Left kidney (tissue), 8 donors: ENCODE measurements at places on chromosomes 4 and X. TPM values are rescaled to one million over a fixed set of nuclear protein-coding genes. Genes with fewer than 3 reads are reported as not detected.

The NPFFR2 gene
- polyA plus RNA-seq, result 0.93 TPM

- DNase-seq, result no peak
Measured at GRCh38 chr4:183053681-183054080, 45.4 kb upstream of the WWC2 start.

DNA sequence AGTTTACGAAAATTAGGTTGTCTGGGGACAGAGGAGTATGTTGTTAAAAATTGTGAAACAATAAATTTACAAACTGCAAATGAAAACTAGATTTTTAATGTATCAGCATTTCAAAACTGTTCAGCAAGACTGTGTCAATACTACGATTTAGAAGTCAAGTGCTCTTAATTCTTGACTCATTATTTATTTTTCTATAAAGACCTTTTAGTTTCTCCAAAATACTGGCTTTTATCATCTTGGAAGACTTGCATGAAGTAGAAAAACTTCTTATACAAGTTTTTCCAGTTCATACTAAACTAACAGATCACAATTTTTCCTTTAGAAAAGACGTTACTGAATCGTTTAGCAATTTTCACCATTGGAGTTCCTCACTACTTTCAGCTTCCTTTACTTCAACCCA lies 231.4 kb downstream of the PPP3CA start:
- no peak for DNase-seq

GRCh38 chr4:142474398-142475087 lies 371.6 kb downstream of the INPP4B start:
- DNase-seq, result no peak

- no peak for DNase-seq
Measured at GRCh38 chrX:1902901-1903235, 288.0 kb downstream of the ASMT start.

The SNCA gene
- polyA plus RNA-seq, result 53.9 TPM

DNA sequence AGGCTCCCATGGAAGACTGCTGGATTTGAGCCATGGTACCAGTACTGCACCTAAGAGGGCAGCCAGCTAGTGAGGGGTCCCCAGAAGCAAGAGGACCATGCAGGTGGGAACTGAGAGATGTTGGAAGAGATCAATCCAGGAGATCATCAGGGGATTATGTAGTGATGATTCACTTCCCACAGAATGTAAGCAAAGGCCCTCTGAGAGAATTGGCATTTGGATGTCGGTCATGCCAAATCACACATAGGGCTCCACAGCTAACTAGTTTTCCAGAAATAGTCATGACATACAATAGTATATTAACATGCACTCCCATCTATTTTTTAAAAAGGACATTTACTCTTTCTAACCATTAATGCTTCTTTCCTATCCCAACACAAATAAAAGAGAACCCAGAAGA lies 112.5 kb downstream of the RASGEF1B start:
- DNase-seq, result no peak

DNA sequence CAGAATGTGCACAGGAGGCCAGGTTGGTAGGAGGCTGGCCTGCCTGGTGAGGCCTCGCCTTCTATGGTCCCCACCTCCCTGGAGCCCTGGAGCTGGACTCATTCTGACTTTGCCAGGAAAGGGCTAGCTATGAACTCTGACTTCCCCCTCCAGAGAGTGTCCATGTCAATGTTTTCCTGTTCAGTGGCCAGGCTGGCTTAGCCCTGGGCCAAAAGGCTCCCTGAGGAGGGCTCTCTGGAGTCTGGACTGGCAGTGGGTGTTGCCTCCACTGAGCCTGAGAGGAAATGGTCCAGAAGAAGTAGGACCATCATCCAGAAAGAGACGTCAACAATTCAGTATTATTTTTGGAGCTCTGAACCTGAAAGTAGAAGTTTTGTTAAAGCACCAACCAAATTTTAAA lies 178.7 kb downstream of the CHIC2 start:
- DNase-seq, result no peak

The CPEB2 gene
- 21.2 TPM for polyA plus RNA-seq

The PCDH19 gene
- polyA plus RNA-seq, result 2.2 TPM

The SLC6A8 gene
- 56.6 TPM for polyA plus RNA-seq

DNA sequence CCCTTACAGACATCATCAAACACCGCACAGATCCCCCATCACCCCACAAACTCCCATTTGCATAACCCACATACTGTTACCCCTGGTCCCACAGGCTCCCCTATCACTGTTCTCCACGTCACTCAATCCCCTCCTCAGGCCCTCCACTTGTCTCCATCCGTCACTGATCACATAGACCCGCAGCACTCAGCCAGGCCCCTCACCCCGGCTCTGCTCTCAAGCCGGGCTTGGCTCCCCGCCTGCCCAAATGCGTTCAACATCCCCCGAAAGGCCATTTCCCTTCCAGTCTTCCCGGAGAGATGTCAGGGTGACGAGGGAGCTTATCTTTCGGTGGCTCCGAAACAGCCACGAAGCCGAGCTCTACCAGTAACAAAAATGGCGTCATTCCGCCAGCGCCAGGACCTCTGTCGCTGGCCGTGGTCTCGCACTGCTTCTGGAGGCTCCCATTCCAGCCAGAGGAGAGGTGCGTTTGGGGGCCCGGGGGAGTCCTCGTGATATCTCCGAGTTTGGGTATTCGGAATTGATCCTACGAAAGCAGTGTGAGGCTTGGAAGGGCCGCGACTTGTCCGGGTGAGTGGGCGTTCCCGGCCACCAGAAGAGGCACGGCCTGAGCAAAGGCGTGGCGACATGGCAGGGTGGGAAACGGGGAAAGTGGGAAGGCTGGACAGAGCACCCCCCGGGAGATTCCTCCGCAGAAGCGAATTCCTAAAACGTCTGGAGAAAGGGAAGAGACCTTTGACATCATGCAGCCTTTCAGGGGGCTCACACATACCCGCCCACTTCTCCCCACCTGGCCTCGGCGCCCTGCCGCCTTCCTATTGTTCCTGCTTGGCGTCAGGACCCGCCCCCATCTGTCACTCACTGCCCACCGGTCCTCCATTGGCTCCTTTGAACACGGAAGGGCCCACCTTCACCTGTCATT lies at the start of gene ZNF630:
TSS of gene ZNF630 (minus strand) at position 577 of the 922 bp plus-strand sequence. CDS start 4,754 bp downstream, outside the sequence.
- DNase-seq, result peak; percentile 73

DNA sequence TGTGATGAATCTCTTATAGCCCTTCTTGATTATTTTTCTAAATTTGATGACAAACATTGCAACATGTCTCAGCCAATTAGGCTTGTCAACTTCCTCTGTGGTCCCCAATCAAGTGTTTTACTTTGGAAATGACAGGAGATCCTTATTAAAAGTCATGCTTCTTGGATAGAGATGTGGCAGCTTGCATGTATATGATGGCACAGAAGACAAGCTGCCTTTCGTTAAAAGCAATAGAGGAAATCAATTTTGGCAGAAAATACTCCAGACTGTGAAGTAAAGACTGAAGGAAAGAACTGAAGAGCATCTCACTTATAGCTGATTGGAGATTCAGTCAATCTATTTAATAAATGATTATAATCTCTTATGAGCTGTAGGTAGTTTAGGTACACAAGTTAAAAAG lies 419.6 kb downstream of the PCDH7 start:
- DNase-seq, result no peak

DNA sequence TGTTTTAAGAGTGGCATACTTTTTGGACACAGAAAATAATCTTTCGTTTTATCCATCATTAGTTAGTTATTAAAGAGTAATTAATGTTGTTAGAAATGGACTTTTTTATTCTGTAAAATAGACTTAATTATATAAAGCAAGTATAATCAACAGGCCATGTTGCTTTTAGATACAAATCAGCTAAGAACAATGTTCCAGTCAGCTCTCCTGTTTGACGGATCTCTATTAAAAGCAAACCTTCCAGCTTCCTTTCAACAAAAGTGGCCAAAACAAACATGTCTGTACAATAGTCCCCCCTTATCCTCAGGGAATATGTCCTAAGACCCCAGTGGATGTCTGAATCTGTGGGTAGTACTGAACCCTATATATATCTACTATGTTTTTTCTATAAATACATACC lies 4.9 kb upstream of the SLC10A4 start:
- no peak for DNase-seq

The MAGEA8 gene
- 0.43 TPM for polyA plus RNA-seq

- DNase-seq, result no peak
Measured at GRCh38 chr4:2478229-2478628, 9.3 kb downstream of the RNF4 start.

- no peak for DNase-seq
Measured at GRCh38 chr4:1337376-1337831, 9.6 kb upstream of the UVSSA start.

The ART3 gene
- polyA plus RNA-seq, result 0.42 TPM

- no peak for DNase-seq
Measured at GRCh38 chr4:104859601-104860237, 287.0 kb upstream of the TET2 start.

The ZNF157 gene
- polyA plus RNA-seq, result 1.6 TPM

- no peak for DNase-seq
Measured at GRCh38 chr4:93730760-93731159, 97.8 kb upstream of the ATOH1 start.

GRCh38 chrX:154460326-154460725 lies 2.2 kb downstream of the PLXNA3 start:
- DNase-seq, result no peak

- DNase-seq, result no peak
Measured at GRCh38 chr4:143085224-143085623, 99.5 kb upstream of the USP38 start.

- DNase-seq, result no peak
Measured at GRCh38 chr4:95660719-95661118, 111.9 kb upstream of the UNC5C start.

- DNase-seq, result no peak
Measured at GRCh38 chr4:176886135-176886534, 93.4 kb upstream of the VEGFC start.

The ENOX2 gene
- 19.4 TPM for polyA plus RNA-seq

GRCh38 chrX:41335958-41336331 lies 2.0 kb downstream of the DDX3X start:
- no peak for DNase-seq

The ZAR1 gene
- not detected for polyA plus RNA-seq

The BRS3 gene
- polyA plus RNA-seq, result 0.12 TPM

DNA sequence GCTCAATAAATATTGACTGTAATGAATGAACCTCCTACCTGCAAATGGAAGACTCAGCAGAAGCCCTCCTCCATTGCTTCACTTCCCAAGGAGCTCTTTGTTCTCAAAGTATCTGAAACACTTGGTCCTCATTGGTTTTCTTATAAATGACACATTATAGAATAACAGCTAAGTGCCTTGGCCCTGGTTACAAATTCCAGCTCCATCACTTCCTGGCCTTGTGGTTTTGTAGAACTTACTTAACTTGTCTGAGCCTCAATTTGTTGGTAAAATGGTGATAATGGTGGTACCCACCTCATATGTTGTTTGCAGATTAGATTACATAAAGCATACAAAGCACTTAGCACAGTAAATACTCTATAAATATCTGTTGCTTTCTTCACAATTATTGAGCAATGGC lies 25.2 kb upstream of the SMIM20 start:
- DNase-seq, result no peak

The CLDN2 gene
- polyA plus RNA-seq, result 65.7 TPM

DNA sequence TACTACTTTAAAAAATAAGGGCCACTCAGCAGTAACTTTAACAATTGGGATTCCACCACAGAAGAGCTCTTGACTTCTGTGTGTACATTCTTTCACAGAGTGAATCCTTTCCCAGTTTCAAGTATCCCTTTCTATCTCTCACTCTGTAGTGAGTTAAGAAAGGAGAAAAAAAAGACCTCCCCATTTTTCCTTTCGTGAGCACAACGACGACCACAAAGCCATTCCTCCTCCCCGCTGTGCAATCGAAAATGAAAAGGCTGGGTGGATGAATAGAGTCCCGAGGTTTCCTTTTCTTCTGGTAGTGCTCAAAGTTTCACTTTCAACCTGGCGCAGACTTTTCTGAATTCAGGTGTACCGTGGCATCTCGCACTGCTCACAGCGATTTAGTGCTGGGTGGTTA lies 58.0 kb downstream of the TAB3 start:
- DNase-seq, result no peak

The CLCN4 gene
- 5.2 TPM for polyA plus RNA-seq

DNA sequence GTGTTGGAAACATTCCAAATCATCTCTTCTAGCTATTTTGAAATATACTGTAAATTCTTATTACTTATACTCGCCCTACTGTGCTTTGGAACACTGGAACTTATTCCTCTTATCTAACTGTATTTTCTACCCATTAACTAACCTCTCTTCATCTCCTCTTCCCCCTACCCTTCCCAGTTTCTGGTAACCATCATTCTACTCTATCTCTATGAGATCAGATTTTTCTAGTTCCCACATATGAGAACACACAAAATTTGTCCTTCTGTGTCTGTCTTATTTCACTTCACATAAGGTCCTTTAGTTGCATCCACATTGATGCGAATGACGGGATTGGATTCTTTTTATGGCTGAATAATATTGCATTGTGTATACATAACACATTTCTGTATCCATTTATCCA lies 1003.8 kb upstream of the INTU start:
- no peak for DNase-seq

DNA sequence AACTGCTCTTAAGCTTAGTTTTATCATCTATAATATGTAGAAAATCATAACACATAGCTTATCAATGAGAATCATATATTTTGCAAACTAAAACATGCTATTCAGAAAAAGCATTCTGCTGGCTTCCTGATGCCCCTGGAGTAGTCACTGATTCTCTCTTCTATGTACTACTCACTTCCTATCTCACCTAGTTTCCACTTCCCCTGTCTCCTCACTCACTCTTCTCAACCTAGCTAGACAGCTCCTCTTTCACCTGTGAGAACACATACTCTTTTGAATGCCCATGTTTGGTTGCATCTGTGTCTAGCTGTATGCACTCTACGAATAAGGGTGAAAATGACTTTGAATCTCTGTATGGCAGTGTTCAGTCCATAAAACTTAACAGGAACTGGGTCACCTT lies 9.3 kb downstream of the TMEM144 start:
- no peak for DNase-seq

- DNase-seq, result no peak
Measured at GRCh38 chr4:1411436-1412375, 5.5 kb upstream of the NKX1-1 start.

GRCh38 chrX:96843566-96843965 lies 40.1 kb upstream of the RPA4 start:
- peak; percentile 18 for DNase-seq

The UGT2B7 gene
- 74.6 TPM for polyA plus RNA-seq

DNA sequence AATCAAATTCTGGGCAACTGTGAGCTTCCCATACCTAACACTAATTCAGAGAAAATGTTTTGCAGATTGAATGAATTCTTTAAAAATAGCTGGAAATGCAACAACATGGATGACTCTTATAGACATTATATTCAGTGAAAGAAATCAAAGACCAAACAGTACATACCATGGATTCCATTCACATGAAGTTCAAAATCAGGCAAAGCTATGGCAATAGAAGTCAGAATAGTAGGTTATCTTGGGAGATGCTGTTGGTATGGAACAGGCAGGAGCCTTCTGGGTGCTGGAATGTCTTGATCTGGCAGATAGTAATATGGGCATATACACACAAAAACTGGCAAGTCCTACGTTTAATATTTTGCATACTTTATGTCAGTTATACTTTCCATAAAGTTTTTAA lies 25.5 kb upstream of the CBLL2 start:
- DNase-seq, result no peak
